Muscle of back (tissue), 13 donors: ENCODE measurements at places on chromosomes 13 and 19.

GRCh38 chr19:40521276-40521675 lies 54.5 kb downstream of the SPTBN4 start:
- DNase-seq = peak; percentile 30

DNA sequence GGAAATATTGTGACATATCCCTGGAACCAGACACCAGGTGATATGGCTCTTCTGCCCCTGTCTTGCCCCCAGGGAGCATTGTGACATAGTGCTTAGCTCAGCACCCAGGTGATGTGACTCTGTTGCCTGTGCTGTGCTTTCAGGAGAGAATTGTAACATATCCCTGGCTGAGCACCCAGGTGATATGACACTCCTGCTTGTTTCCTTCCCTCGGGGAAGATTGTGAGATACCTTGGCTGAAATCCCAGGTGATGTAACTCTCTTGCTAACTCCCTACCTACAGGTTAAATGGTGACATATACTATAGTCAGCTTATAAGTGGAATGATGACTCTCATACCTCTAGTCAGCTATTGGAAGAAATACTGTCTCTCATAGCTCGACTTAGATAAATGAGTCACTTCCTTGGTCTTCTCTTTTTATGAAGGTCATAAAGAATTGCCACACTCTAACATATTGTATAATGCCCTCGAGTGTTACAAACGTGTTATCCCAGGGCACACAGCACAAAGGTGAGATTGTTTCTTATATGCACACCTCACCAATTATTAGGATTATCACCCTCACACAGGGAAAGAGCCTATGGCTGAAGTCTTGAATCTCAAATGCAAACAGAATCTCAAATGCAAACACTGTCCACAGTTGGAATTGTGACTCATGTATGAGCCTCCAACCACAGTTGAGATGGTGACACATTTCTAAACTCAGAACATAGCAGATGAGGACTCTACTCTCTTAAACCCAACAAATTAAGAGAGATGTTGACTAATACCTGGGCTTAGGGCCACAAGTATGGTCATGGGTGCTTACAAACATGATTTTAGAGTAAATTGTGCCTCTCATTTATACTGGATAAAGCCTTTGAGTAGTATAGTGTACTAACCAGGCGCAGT lies 32.7 kb upstream of the ZNF254 start:
- DNase-seq = no peak

- DNase-seq = no peak
These were observed 1.0 kb downstream of the MBOAT7 start for GRCh38 chr19:54188215-54188871.

- peak; percentile 64 for DNase-seq
These were observed 71.7 kb upstream of the SOX21 start for GRCh38 chr13:94784066-94784465.

DNA sequence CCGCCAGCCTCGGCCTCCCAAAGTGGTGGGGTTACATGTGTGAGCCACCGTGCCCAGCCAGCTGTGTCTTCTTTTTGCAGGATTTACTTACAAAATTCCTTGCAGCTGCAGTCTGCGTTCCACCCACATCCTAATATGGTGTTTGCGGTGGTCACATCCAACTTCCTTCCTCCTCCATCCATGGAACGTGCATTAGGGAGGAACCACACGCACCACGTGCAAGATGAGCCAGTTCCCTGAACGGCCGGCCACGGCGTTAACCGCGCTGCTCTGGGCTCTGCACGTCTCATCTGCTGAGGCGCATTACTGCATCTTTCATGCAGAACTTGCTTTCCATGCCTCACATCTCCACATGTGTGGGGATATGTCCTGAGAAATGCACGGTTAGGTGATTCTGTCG lies 13.0 kb upstream of the SIGLEC11 start:
- no peak for DNase-seq

DNA sequence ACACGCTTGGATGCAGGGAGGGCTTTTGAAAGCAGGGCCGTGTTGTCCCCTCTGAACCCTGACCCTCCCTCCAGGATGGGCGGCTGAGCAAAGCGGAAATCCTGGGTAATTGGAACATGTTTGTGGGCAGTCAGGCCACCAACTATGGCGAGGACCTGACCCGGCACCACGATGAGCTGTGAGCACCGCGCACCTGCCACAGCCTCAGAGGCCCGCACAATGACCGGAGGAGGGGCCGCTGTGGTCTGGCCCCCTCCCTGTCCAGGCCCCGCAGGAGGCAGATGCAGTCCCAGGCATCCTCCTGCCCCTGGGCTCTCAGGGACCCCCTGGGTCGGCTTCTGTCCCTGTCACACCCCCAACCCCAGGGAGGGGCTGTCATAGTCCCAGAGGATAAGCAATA lies 15.2 kb downstream of the RCN3 start:
- DNase-seq = no peak

- no peak for DNase-seq
These were observed 34.6 kb downstream of the NFIX start for GRCh38 chr19:13029893-13030292.

DNA sequence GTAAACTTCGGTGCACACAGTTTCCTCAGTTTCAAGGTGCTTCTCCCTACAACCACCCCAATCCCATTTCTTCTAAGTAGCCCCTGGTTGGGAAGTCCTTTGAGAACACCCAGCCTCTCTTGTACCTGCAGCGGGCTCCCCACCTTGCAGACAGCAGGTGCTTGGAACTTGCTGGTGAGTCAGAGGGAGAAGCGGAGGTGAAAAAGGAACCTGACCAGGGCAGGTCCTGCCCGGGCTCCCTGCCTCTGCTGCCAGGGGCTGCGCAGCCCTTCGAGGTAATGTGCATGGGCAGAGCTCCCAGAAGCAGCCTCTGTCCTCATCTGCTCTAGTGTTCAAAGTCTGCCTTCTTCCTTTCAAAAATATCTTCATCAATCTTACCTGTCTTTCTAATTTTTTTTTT lies 274.0 kb upstream of the SOX1 start:
- DNase-seq = no peak

DNA sequence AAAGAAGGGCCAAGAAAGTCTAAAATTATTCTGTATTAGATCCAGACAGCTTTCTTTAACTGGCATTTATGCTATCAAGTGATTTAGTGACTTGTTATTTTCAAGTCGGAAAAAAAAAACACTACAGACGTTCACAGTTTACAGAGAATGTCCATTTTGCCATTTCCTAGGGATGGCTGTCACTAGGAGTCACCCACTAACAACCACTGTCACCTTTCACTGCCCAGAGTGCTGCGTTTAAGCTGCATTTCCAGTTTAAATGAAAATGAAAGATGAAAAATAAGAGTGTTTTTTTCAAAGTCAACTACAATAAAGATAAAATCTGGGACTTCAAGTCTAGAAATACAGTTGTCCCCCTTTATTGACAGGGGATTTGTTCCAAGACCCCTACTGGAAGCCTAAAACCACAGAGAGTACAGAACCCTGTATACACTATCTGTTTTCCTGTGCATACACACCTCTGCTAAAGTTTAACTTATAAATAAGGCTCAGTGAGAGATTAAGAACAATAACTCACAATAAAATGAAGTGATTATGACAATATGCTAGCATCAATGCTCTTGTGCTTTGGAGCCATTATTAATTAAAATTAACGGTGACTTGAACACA lies 112.5 kb downstream of the SACS start:
- no peak for DNase-seq

DNA sequence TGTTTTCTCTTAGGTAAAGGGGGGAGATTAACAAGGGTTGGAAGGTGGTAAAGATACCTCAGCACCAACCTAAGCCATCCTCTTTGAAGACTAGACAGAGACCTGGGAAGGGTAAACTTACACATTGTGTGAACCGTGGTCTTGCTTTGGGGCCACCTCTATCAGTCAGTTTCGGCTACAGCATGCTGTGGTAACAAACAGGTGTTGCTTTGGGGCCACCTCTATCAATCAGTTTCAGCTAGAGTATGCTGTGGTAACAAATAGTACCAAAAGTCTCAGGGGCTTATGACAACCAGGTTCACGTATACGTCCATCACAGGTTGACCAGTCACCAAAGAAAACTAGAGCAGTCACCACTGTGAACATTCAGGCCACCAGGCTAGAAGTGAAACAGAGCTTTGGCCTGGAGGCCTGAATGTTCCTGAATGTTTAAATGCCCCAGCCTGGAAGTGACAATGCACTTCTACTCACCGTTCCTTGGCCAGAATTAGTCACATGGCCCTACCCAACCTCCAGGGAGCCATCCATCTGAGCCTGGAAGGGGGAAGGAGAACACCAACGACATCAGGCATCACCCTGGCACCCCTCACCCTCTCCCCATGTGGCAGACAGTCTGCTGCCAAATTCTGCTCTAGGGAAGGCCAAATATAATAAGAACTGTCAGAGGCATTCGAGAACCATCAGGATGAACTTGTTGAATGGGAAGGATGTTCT lies 3.8 kb downstream of the FXYD7 start:
- DNase-seq = no peak

DNA sequence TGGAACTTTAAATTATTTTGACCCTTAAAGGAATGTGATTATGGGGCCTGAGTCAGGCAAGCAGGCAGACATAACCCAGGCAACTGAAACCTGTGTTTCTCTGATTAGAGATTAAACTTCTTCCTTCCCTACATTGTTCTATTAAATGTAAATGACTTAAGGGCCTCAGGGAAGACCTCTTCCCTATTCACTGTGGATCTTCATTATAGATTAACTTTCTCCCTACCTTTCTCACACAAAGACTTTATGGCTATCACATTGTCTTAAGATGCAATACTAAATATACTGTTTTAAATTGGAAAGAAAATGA lies 8.8 kb upstream of the METTL21C start:
- no peak for DNase-seq

GRCh38 chr13:84605927-84606326 lies 723.7 kb upstream of the SLITRK1 start:
- DNase-seq = no peak

GRCh38 chr19:13998426-13998825 lies 7.7 kb downstream of the RFX1 start:
- DNase-seq = no peak

DNA sequence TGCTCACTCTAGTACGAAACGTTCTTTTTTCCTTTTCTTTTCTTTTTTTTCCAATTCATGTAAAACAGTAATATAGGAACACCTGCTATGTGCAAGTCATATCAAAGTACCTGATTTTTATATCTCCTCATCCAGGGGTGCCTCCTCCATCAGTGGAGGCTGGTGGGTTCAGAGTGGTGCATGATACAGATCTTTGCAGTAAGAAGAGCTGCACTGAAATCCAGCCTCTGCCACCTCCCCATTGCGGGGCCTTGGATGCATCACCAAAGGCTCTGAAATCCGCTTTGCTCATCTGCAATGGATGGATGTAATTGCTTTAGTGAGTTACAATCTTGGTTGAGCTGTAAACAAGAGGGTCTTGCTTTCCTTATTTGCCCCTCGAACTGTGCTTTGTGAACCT lies 38.3 kb downstream of the GPR12 start:
- DNase-seq = no peak

DNA sequence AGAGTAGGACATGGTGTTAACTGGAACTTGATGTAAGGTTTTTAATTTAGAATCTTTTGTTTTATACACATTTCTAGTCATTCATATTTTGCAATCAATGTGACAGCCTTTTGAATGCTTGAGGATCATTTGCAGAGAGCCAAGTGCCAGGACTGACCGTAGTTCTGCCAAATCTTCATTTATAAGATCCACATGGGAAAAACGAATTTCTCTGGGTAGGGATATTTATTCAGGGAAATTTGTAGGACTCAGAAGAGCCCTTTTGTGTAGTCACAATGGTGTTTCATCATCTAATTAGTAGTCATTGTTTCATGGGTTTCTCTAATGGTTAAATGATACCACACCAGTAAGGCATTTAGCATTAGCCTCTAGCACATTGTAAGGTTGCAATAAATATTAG lies 161.1 kb downstream of the LMO7 start:
- no peak for DNase-seq

DNA sequence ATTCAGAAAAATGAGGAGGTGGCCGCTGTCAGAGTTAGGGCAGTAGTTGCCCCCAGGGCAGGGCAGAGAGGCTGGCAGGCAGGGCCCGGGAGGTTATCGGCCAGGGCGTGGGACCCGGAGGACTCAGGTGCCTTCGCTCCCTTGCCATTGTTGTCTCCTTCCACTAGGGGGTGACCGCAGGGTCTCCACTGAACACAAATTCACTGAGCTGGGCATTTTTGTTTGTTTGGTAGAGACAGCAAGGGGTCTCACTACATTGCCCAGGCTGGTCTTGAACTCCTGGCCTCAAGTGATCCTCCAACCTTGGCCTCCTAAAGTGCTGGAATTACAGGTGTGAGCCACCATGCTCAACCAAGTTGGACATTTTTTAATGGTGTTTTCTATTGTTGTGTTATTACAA lies 25.1 kb downstream of the CARS2 start:
- DNase-seq = no peak

DNA sequence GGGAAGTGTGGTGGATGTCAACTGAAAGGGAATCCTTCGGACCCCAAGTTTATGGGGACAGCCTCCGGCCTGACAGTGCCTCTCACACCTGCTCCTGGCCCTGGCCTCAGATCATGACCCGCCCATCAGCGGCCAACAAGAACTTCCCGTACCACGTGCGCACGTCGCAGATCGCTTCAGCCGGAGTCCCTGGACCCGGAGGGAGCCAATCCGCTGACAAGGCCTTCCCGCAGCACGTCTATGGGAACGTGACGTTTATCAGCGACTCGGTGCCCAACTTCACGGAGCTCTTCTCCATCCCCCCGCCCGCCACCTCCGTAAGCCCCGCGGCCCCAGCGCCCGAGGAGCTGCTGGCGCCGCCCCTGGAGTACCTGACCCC lies 2.0 kb upstream of the MEGF8 start:
- no peak for DNase-seq

DNA sequence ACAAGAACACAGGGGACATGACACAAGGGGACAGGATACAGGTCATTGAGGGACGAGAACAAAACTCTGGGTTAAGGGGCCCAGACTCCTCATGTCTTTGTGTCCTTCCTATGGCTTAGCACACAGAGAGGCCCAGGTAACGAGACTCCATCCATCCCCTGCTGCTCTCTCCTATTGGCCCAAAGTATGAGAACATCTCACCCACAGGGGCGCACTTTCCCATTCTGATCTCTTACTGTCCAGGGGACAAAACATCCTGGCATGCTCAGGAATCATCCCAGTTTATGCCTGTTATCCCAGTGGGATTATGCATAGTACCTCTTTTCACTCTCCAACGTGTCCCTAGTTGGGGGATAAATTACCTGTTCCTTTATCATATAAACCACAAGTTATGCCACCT lies 19.2 kb downstream of the C13orf42 start:
- DNase-seq = no peak

- no peak for DNase-seq
These were observed 3.8 kb upstream of the SLC6A16 start for GRCh38 chr19:49328741-49329140.

DNA sequence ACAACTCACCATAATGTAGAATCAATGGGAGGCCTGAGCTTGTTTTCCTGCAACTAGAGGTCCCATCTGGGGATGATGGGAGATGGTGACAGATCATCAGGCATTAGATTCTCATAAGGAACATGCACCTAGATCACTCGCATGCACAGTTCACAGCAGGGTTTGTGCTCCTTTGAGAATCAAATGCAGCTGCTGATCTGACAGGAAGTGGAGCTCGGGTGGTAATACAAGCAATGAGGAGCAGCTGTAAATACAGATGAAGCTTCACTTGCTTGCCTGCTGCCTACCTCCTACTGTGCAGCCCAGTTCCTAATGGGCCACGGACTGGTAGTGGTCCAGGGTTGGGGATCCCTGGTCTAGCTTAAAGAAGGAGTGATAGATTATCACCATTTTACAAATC lies 33.0 kb downstream of the KPNA3 start:
- DNase-seq = no peak

- DNase-seq = no peak
These were observed 36.4 kb downstream of the RCBTB2 start for GRCh38 chr13:48496271-48497161.

- no peak for DNase-seq
These were observed 39.0 kb downstream of the RNASEH2B start for GRCh38 chr13:50948601-50949000.

GRCh38 chr13:51370116-51370515 lies 30.6 kb downstream of the SERPINE3 start:
- DNase-seq = no peak
